ENCODE measurements at places on chromosomes 7 and 10.

GRCh38 chr10:17787087-17787961 lies 21.8 kb upstream of the MRC1 start:
- no peak for DNase-seq

- no peak for DNase-seq
Observed at GRCh38 chr7:151309311-151309710, 32.3 kb upstream of the NUB1 start.

GRCh38 chr10:37632641-37633040 lies 224.8 kb downstream of the ZNF248 start:
- no peak for DNase-seq

DNA sequence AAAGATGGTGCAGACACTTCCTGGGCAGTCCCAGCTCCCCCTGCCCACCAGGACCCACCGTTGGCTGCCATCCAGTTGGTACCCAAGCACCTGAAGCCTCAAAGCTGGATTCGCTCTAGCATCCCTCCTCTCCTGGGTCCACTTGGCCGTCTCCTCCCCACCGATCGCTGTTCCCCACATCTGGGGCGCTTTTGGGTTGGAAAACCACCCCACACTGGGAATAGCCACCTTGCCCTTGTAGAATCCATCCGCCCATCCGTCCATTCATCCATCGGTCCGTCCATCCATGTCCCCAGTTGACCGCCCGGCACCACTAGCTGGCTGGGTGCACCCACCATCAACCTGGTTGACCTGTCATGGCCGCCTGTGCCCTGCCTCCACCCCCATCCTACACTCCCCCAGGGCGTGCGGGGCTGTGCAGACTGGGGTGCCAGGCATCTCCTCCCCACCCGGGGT lies 14.5 kb upstream of the LIMK1 start:
- no peak for DNase-seq

DNA sequence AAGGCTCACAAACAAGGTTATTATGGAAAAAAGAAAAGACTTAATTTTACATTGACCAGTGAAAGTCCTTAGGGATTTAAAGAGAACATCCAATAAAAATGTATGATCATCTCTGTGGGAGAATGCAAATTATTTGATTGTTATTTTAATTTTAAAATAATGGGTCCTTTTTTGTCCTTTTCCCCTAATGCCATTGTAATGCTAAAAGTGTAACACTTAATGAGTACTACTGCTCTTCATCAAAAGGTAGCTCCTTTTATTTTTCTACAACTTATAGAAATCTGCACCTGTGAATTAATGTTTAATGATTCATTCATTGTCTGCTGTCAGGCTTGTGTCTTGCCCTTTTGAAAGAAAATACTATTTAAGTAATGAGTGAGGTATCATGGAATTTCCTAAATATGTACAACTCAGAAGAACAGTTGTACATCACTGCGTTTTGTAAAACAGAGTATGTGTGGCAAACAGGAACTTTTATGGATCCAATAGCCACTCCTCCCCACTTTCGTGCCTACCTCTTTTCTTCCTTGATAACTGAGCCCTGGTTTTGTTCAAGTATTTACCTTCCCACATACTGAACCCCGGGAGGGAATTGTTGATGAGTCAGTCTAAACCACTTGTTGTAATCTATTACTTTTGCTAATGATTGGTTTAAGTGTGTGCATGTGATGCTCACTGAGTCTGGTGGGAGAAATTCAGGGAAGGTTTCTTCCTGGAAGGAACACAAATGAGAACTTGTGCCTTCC lies 19.9 kb upstream of the TRUB1 start:
- DNase-seq = no peak

DNA sequence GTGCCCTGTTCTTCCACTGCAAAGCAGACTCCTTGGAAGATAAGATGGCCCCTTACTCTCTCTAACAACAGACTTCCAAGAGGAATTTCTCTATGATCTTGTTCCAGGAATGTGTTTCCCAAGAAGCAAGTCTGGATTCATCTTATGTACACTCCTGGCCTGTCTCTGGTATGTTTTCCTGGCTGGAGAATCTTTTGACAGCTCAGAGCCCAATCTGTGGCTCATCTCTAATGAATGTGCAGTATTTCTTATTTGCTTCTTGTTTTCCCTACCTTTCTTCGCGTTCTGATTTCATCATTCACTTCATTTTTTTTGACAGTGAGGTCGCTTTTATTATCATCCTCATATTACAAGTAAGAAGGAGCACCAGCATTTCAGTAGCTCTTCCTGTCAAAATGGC lies 53.0 kb upstream of the PITRM1 start:
- no peak for DNase-seq

GRCh38 chr7:102421706-102422240 lies 11.6 kb upstream of the ORAI2 start:
- no peak for DNase-seq

- DNase-seq = no peak
Observed at GRCh38 chr10:44102726-44103255, 282.1 kb downstream of the CXCL12 start.

- no peak for DNase-seq
Observed at GRCh38 chr10:102418622-102419268, at the start of gene PSD. Gene PSD (minus strand): TSS chr10:102418785. CDS start chr10:102417038, 1,747 bp downstream.

GRCh38 chr7:94296881-94297280 lies 97.8 kb upstream of the COL1A2 start:
- no peak for DNase-seq

GRCh38 chr10:71516890-71517289 lies 120.2 kb downstream of the CDH23 start:
- DNase-seq = no peak

- DNase-seq = no peak
Observed at GRCh38 chr7:135538376-135538775, 19.3 kb upstream of the NUP205 start.

- DNase-seq = no peak
Observed at GRCh38 chr10:1932692-1933094, 195.4 kb upstream of the ADARB2 start.

DNA sequence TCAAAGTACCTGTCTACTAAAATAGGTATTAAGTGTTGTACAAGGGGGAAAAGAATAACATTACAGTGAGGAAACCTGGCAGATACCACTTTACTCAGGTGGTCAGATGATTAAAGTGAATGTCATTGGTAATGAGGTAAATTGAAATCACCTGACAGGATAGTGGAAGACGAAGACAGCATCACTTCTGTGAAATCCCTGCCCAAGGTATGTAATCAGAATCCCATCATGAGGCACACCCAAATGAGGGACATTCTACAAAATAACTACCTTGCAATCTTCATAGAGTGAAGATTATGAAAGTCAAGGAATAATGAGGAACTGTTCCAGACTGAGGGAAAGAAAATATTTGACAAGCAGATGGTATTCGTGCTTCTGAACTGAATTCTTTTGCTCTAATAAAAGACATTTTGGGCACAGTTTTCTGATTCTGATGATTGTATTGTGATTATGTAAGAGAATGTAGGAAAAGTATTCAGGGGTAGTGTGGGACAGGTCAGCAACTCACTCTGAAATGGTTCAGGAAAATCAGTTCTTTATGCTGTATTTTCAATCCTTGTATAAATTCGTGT lies 33.3 kb upstream of the ARMS2 start:
- DNase-seq = no peak

GRCh38 chr10:35889971-35890675 lies 248.0 kb upstream of the FZD8 start:
- no peak for DNase-seq

GRCh38 chr10:96560966-96561887 lies 25.6 kb downstream of the TM9SF3 start:
- DNase-seq = no peak

DNA sequence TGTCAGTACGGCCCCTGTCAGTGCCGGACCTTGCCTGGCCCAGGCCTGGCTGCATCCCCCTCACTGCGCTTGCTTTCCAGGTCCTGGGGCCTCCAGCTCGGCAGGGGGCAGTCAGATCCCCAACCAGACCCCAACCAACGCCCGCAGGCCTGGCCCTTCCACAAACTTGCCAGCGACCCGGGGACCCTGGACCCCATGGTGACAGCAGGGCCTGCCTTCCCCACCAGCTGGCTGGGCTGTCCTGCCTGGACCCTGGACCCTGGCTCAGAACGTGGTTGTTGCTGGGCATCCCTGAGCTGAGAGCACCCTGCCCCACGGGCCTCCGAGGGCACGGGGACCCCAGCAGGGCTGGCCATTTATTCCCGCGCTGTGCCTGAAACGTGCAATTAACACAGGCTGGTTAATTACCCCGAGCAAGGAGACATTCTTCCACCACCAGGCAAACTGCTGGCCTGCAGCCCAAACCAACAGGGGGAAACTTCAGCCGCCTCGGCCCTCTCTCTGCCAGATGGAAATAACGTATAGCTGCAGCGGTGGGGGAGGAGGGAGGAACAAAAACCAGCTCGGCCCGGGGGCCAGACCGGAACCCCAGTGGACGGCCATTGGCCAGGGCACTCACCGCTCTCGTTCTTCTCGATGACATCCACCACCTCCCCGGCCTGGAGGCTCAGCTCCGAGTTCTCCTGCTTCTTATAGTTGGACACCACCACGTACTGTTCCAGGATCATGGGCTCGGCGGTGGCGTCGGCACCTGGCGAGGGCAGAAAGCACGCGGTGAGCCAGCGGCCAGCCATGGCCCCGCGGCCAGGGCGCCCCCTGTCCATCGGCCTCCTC lies 167.1 kb downstream of the NEURL1 start:
- peak; percentile 45 for DNase-seq

DNA sequence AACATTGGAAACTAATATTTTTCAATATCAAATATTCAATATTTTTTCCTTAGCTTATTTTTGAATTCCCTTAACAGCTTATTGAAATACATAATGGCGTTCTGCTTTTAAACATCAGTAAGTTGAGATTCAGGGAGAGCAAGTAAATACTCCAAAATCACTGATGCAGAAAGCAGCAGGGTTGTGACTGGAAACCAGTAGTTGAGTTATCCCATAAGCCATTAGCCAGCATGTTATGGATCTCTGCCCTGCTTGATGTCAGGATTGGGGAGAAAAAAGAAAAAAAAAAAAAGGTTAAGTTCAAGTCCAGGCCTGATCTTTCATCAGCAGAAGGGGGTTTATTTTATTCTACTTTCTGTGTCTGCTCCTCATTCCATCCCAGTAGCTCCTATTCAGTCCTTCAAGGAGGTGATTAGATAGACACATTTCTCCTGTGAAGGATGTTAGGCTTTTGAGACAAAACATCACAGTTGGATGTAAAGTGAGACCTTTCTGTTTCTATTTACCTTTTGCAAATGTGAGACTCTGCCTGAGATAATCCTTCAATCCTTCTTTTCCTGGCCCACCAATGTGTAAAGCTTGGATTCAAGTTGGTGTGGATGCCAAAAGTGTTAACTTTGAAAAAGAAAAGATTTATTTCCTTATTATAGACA lies 110.9 kb upstream of the HDAC9 start:
- no peak for DNase-seq

DNA sequence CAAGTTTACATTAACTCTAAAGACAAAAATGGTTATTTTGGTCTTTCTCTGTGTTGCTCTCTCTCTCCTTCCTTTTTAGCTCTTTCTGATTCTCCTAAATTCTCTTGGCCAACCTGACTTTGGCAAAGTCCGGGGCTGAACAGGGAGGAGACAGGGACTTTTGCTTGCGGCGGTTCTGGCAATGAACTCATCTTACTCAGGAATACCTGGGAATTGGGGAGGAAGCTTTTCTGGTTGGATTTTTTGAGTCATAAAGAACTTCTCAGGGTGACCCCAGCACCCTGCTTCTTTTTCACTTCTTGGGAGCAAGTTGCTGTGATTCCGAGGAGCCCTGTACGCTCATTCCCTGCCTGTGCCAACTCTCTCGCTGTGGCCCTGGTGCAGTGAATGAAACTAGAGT lies 16.0 kb downstream of the GATA3 start:
- DNase-seq = no peak

DNA sequence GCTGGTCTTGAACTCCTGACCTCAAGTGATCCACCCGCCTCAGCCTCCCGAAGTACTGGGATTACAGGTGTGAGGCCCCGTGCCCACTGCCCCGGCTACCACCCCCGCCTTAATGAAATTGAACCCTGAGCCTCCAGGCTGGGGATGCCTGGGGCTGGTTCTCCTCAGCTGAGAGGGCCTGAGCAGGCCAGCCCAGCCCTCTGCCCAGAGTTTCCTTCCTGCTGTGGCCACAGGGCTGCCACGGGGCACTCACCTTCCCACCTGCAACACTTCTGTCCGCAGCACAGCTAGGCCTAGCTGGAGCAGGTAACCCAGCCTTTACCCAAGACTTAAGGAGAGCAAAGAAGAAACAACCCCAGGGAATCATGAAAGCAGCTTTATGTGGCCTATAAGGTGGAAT lies 78.1 kb upstream of the ANLN start:
- no peak for DNase-seq

GRCh38 chr7:21352540-21353387 lies 75.1 kb upstream of the SP4 start:
- DNase-seq = peak; percentile 48

All from GM19239 (cell line).